ENCODE measurements at places on chromosomes 2 and 18. TPM values are rescaled to one million over a fixed set of nuclear protein-coding genes. Genes with fewer than 3 reads are reported as not detected.

HOXD3 gene
- 10.9 TPM for total RNA-seq

DSG4 gene
- not detected for total RNA-seq

ACSL3 gene
- total RNA-seq: 76.2 TPM

SERPINB12 gene
- not detected for total RNA-seq

SLC5A7 gene
- not detected for total RNA-seq

PLCL1 gene
- 0.11 TPM for total RNA-seq

DPP10 gene
- total RNA-seq: not detected

ABI2 gene
- total RNA-seq: 25.7 TPM

SLC4A3 gene
- total RNA-seq: 2.3 TPM

PSTPIP2 gene
- total RNA-seq: 4.7 TPM

ZBTB7C gene
- total RNA-seq: 0.21 TPM

UGT1A3 gene
- total RNA-seq: not detected

CLEC4F gene
- not detected for total RNA-seq

PLGLB1 gene
- total RNA-seq: 1.3 TPM

TMEM37 gene
- not detected for total RNA-seq

C2orf69 gene
- total RNA-seq: 15.4 TPM

SPDYA gene
- 0.86 TPM for total RNA-seq

KCNK3 gene
- 0.03 TPM for total RNA-seq

SFT2D3 gene
- total RNA-seq: 6.0 TPM
